ENCODE measurements at places on chromosomes 3 and 15.
A peak's percentile ranks its signal among the peaks of the same experiment; 100 is the strongest.

- no peak for DNase-seq
Measured at GRCh38 chr3:94965867-94966475, 903.1 kb downstream of the NSUN3 start.

DNA sequence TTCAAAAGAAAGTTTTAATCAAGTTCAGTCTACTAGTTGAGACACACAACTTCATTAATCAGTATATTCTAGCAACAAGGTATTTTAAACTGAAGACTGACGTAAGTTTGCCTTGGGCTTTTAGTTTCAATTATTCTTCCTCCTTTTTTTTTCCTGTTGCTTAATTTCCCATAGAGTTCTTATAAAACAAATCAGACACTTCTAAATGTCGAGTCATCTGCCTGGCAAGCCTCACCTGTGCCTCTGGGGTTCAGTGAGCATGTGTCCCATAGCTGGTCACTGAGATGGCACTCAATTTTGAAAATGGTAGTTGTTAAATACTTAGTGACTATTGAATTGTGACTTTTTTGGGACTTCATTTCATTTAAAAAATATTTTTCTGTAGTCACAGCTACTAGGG lies 27.4 kb downstream of the NKIRAS1 start:
- DNase-seq = no peak

- DNase-seq = no peak
Measured at GRCh38 chr15:77753281-77753873, 120.7 kb upstream of the LINGO1 start.

DNA sequence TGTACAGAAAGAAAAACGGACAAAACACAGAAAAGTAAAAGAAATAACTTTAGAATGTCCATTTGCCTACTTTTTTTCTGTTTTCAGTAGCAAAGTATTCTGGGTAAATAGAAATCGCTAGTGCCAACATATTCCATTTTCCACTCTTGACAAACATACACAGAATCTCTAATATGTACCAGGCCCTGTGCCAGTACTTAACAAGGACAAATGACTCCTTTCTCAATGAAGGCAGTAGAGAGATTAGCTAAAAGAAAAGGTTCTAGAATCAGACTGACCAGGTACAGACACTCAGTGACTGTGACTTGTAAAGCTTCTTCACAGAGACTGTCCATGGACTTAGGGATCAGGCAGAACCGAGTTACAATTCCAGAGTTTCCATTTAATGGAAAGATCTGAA lies 165.8 kb upstream of the STAC start:
- no peak for DNase-seq

DNA sequence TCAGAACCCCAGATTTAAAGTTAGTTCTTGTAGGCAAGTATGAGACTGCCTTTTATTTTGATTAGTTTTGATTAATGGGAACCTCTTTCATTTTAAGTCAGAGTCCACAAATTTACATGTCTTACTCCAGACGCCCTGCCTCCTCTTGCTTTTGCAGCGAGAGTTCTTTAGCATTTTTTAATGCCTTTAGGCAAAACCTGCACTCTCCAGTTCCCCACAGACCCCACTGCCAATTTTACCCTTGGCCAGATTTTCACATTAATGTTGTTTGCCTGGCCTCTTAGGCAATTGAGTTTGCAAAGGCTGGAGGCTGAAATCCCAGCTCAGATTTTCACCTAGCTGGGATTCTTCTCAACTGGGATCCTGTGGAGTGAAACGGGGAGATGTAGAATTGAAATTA lies 85.8 kb downstream of the GAP43 start:
- DNase-seq = no peak

- no peak for DNase-seq
Measured at GRCh38 chr3:159280386-159281191, 478.7 kb downstream of the MFSD1 start.

GRCh38 chr3:177229791-177230190 lies 32.5 kb upstream of the TBL1XR1 start:
- no peak for DNase-seq

GRCh38 chr15:43991206-43991605 lies 164.4 kb downstream of the WDR76 start:
- no peak for DNase-seq

- DNase-seq = no peak
Measured at GRCh38 chr15:77905301-77905920, 172.1 kb downstream of the TBC1D2B start.

DNA sequence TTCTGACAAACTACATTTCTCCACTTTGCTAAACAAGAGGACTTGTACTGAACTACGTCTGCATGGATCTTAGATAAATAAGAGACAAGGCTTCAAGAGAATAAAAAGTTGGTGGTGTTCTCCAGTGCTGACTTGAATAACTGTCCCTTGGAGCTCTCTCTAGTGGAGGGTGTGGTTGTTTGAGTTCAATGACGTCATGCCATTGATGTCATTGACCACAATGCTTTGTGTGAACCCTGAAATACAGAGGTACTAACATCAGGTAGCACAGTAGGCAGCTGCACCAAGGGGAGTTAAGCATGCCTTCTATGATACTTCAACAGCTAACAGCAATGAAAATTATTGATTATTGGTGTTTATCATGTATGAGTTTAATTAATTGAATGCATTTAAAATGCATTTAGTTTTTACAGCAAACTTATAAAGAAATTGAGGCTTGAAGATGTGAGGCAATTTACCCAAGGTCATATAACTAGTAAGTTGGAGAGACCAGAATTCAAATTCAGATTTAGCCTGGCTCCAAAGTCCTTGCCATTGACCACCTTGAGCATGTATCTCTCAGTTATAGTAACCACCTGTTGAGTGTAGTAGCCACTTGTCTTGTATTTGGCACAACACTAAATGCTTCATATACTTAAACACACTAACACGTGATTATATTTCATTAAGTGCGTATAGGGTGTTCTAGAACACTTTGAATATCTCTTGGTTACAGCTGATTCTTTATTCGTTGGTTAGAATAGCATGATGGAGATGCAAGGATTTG lies 126.0 kb upstream of the ANKRD28 start:
- DNase-seq = no peak

- no peak for DNase-seq
Measured at GRCh38 chr3:37905987-37906674, 44.5 kb downstream of the CTDSPL start.

- DNase-seq = no peak
Measured at GRCh38 chr3:174342171-174342570, 517.0 kb upstream of the NAALADL2 start.

- no peak for DNase-seq
Measured at GRCh38 chr3:63967675-63968611, 55.4 kb downstream of the PSMD6 start.

- no peak for DNase-seq
Measured at GRCh38 chr15:85475317-85475701, 94.9 kb downstream of the AKAP13 start.

- DNase-seq = no peak
Measured at GRCh38 chr3:49519916-49520385, 34.3 kb upstream of the BSN start.

DNA sequence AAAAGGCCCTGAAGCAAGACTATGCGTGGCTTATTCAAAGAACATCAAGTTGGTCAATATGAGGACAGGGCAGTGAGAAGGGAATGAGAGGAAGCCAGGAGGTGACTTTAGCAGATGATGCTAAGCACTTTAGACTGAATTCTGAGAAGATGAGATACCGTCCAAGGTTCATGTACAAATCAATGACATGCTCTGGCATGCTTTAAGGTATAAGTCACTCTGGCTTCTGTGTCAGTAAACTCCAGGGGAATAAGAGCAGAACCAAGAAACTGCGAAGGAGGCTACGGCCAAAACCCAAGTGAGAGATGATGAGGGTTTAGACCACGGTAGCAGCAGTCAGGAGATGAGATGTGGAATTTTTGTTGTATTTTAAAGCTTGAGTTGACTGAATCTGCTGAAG lies 8.9 kb upstream of the CCDC50 start:
- DNase-seq = no peak

DNA sequence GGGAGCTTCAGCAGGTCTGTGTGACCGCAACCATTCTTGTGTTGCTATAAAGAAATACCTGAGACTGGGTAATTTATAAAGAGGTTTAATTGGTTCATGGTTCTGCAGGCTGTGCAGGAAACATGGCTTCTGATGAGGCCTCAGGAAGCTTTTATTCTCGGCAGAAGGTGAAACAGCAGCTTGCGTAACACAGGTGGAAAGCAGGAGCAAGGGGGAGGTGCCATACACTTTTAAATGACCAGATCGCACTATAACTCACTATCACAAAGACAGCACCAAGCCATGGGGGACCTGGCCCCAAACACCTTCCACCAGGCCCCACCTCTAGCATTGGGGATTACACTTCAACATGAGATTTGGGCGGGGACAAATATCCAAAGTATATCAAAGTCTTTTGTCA lies 8.3 kb upstream of the CIB2 start:
- no peak for DNase-seq

DNA sequence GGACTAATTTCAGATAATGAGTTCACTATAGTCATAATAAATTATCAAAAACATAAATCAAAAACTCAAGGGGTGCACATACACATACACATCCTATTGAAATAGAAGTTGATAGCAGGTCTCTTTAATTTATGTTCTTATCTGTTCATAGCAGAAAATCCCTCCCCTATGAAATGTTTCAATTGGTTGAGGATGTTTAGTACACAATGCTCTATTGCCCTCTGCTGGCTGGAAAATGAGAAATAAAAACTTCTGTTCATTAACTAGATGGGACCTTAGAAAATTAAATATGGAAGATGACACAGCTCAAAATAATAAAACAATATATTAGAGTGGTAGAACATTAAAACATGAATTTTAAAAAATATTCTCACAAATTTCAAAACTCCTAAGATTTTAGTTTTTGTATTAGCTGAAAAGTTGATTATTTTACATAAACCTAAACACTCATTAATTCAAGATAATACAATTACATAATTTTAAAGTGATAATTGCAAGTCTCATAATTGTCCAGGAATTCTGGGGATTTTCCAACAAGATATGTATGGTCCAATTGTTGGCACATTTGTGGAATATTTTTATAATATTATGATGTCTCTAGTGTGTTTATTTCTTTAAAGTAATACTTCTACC lies 735.0 kb downstream of the ROBO1 start:
- no peak for DNase-seq

GRCh38 chr3:40035177-40035576 lies 225.8 kb downstream of the MYRIP start:
- no peak for DNase-seq

GRCh38 chr3:171256445-171257250 lies 203.6 kb downstream of the TNIK start:
- no peak for DNase-seq

DNA sequence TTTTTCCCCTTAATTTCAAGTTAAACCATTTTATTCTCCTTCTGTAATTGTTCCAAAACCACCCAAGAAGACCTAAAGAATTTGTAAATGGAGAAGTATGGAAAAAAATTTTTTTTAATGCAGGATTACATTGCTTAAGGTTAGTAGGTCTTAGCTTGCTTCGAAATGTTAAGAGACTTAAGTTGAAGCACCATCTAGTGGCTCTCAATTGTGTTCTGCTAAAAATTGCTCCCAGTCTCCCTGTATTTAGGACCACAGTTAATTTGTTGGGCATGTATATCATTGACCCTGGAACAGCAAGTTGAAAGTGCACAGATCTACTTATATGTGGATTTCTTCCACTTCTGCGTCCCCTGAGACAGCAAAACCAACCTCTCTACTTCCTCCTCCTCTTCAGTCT lies 32.4 kb downstream of the CD200R1L start:
- no peak for DNase-seq

DNA sequence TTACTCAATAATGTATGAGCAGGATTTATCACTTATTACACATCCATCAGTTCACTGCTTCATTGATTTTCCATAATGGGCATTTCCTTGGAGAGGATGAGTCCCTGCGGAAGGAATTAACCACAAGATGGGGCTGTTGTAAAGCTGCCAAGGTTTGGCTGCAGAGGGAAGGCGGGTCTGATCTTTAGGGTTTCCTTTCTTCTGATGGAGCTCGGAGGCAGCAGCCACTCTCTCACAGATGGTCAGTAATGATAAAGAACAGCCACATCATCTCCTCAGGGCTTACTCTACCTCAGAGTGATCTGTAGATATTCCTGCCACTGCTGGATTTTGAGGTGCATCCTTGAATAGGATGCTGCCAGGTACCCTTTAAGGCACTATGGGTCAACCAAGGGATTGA lies 115.2 kb downstream of the USP13 start:
- peak; percentile 35 for DNase-seq

GRCh38 chr3:111725706-111726105 lies 130.6 kb upstream of the ZBED2 start:
- no peak for DNase-seq

GRCh38 chr3:184134746-184135148 lies 411 bp upstream of the EIF2B5 start:
- no peak for DNase-seq

All from iPS DF 6.9 (cell line).